ENCODE measurements at places on chromosomes 11 and 22. TPM values are rescaled to one million over a fixed set of nuclear protein-coding genes. Genes with fewer than 3 reads are reported as not detected.
A peak's percentile ranks its signal among the peaks of the same experiment; 100 is the strongest.

DNA sequence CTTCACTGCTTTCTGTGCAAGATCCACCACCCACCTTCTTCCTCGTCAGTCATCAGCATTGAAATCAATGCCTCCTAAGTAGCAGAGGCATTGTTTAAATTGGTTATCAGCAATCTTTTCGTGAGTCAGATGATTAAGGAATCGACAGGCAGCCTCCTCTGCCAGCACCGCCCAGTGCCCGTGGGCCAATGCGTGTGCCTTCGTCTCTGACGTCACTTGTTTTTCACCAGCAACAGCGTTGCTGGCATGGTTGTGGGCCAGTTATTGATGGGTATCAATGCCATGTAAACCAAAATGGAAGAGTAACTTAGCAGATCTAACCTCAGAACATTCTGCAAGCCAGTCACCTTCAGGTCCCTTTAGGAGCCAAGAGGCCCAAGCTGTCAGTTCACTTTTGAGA is 69.6 kb downstream of the BARX2 start:
- DNase-seq, result no peak

- DNase-seq, result peak; percentile 58
Measured at GRCh38 chr11:122709039-122709760, 53.7 kb downstream of the UBASH3B start.

DNA sequence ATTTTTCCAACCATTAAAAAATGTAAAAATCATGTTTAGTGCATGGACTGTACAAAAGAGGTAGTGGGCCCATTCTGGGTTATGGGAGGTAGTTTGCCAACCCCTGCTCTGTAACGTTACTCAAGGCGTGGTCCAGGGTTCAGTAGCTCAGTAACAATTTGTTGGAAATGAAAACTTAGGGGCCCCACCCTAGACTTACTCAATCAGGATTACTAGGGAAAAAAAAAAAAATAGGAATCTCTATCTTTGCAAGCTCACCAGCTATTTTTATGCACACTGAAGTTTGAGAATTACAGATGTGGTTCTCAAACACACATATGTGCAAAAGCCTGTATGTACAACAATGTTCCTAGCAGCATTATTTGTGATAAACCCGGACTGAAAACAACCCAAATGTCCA is 17.3 kb upstream of the LMO2 start:
- DNase-seq, result no peak

GRCh38 chr11:30477061-30477460 is 109.1 kb downstream of the MPPED2 start:
- DNase-seq, result no peak

- peak; percentile 82 for DNase-seq
Measured at GRCh38 chr11:118081241-118081958, 4.5 kb downstream of the TMPRSS4 start.

- no peak for DNase-seq
Measured at GRCh38 chr11:35714882-35715627, 52.5 kb downstream of the TRIM44 start.

- DNase-seq, result no peak
Measured at GRCh38 chr22:49205483-49205800, 622.2 kb downstream of the BRD1 start.

DNA sequence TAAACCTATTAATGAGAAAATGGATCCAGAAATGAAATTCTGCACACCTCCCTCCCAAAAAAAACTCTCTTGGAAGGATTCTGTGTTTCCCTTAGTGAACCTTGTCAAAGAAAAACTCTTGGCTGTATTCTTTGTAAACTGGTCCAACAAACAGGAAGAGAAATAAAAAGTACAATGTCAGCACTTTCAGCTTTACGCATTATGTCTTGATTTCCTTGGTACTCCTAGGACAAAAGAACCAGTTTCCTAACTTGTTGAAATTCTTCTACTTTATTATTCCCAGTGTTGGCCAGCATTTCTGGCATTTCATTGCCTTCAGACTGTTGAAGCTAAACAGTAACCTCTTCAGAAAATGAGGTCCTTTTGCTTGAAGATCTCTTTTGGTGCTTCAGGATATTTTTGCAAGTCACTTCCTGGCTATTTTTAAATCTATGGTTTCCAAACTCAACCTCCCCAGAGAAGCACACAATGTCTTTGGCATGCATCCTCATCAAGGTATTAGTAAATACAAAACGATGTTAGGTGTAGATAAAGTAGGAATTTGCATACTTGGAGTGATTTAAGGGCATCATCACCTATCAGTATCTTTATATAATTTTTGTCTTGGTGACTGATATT is 342.7 kb downstream of the AASDHPPT start:
- DNase-seq, result no peak

GRCh38 chr11:62491571-62492329 is 54.9 kb downstream of the AHNAK start:
- no peak for DNase-seq

DNA sequence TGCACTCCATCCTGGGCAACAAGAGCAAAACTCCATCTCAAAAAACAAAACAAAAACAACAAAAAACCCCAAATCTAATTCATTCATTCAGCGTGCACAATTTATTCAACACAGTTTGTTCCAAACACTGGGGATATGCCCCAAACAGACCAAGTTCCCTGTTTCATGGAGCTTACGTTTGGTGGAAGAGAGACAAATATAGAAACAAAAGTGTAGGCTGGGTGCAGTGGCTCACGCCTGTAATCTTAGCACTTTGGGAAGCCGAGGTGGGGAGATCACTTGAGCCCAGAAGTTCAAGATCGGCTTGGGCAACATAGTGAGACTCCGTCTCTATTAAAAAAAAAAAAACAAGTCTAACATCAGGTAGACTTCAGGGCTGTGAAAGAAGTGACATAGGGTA is 52.4 kb downstream of the PTPRJ start:
- DNase-seq, result no peak

DNA sequence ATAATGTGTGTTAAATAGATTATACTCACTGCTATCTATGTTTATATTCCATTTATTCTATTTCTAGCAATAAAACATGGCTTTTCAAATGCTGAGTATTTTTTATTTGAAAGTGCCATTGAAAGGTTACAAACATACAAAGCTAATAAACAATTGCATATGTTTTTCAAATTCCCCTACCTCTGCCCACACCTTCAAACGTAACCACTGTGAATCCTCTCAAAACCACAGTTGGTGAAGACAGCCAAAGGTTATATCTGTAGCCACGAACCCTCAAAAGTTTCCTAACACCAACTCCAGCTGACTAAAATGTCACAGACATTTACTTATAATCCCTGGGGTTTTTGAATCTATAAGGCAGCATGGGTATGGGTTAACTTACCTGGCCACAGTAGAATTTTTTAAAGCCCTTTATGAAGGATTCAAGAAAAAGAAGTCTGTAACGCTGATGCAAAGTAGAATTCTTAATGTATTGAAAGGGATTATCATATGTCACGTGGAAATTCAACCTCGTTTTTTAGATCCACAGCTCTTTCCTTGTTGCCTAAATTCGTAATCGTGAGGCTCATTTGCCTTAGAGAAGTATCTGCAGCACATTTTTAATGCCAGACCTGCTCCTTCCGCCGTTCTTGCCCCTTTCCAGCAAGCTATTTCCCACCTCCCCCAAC is 122.5 kb upstream of the ZC3H12C start:
- no peak for DNase-seq

GRCh38 chr22:46791201-46791731 is 28.8 kb downstream of the TBC1D22A start:
- peak; percentile 83 for DNase-seq

GRCh38 chr22:46730568-46731245 is 7.3 kb downstream of the CERK start:
- DNase-seq, result no peak

DNA sequence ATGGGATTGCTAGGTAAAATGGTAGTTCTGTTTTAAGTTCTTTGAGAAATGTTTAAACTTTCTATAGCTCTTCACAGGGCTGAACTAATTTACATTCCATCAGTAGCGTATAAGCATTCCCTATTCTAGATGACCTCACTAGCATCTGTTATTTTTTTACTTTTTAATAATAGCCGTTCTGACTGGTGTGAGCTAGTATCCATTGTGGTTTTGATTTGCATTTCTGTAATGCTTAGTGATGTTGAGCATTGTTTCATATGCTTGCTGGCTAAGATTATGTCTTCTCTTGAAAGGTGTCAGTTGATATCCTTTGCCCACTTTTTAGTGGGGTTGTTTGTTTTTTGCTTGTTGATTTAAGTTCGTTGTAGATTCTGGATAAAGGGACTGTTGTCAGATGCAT is 35.9 kb downstream of the MMP27 start:
- no peak for DNase-seq

DNA sequence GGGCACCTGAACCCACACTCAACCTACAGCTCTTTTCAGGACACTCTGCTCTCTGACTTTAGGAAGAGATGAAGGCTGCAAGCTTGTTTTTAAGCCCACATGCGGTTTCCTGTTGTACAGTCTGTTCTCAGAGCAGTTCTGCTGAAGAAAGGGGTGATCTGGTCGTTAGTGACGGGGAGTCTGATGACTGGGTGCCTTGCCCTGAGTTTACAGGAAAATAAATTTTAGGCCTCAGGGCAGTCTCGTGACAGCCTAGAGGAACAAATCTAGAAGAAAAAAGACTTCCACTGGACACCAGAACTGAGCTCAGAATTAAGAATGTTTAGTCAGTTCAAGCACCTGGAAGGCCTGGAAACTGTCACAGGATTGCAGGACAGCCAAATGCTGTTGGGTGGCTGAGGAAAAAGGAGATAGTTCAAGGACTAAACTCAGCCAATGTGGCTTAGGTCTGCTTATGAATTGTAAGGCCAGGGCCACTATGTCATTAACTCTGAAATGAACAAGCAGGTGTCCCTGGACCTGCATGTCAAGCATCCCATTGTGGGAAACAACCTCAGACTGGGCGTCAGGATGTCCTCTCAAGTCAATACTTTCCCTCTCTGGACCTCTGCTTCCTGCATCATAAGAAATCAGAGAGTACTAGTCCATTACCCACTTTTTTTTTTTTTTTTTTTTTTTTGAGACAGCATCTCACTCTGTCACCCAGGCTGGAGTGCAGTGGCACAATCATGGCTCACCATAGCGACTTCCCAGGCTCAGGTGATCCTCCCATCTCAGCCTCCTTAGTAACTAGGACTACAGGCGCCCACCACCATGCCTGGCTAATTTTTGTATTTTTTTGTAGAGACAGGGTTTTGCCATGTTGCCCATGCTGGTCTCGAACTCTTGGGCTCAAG is 5.7 kb downstream of the PIK3IP1 start:
- no peak for DNase-seq

GRCh38 chr11:13168271-13168670 is 109.3 kb upstream of the BMAL1 start:
- DNase-seq, result no peak

NXPE1 gene
- polyA plus RNA-seq, result not detected

MAPK8IP1 gene
- 1.0 TPM for polyA plus RNA-seq

FAM168A gene
- 1.4 TPM for polyA plus RNA-seq

Measured in CD14-positive monocyte (primary cell).